CD4-positive, alpha-beta T cell treated with Interleukin-12 subunit alpha and Interleukin-12 subunit beta, for 1 hour (primary cell): ENCODE measurements at places on chromosomes 4 and X.
A peak's percentile ranks its signal among the peaks of the same experiment; 100 is the strongest.

- no peak for DNase-seq
Observed at GRCh38 chrX:37357436-37357835, 8.3 kb downstream of the PRRG1 start.

DNA sequence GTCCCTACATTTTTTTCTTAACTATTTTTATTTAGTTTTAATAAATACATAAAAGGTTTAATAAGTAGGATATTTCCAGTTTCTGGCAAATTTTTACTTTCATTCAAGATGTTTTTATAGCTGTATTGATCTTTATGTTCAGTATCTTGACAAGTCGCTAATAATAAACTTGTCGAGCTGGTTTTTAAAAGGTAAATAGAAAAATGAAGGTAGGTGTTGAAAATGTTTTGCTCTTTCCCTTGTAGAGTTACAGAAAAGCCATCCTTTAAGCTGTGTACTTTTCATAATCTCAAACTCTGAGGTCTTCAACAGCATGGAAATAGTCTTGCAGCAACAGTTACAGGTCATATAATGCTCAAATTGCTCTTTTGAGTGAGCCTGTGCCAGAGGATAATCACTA is 52.6 kb downstream of the RS1 start:
- DNase-seq = no peak

DNA sequence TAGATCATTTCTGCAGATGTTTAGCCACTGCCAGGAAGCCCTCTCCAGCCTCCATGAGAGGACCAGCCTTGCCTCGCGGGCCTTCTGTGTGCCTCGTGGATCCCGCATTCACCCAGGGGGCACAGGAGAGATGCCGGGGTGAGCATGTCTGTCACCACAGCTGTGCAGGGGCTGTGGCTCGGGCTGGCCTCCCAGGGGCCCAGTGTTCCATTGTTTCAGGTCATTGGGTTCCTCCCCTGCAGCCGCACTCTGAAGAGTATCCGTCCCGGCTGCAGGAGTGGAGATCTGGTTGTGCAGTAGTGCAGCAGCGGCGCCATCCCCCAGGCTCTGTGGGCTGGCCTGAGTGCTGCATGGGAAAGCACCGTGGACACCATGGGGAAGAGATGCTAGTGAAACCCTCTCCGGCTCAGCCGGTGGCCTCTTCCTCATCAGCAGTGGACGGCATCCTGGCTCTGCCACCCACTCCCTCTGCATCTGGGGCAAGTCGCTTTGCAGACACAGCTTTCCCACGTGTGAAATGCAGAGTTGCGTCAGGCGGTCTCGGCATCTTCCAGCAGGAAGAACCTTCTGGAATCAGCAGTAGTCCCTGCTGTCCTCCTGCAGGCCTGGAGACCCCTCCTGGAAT is 29.1 kb downstream of the TBC1D14 start:
- no peak for DNase-seq

DNA sequence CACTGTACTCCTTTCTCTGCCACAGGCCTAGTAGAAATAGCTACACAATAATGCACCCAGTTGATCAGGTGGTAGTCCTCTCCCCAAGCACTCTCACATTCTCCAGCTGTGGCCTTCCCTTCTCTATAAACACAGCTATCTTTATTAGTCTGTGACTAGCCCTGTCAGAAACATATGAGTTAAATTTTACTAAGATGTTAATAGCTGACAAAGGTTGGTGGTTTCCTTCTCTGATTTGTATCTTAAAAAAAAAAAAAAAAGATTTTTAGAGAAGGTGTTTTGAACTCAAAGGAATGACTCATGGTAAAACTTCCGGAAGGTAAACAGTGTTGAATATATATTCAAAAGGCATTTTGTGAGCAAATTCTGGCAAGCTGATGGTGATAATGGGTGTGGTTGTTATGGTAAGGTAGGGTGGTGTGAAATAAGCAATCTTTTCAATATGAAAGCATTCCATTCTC is 327.4 kb downstream of the PPP3CA start:
- peak; percentile 75 for DNase-seq

- DNase-seq = no peak
Observed at GRCh38 chr4:5120468-5120867, 69.2 kb downstream of the STK32B start.

- DNase-seq = no peak
Observed at GRCh38 chrX:16653424-16653823, 3.5 kb downstream of the S100G start.

GRCh38 chr4:147963839-147964238 is 232.0 kb downstream of the ARHGAP10 start:
- DNase-seq = no peak

- DNase-seq = peak; percentile 85
Observed at GRCh38 chrX:119753639-119754257, 4.6 kb upstream of the SOWAHD start.

GRCh38 chr4:140130677-140131076 is 23.3 kb downstream of the MAML3 start:
- DNase-seq = no peak

DNA sequence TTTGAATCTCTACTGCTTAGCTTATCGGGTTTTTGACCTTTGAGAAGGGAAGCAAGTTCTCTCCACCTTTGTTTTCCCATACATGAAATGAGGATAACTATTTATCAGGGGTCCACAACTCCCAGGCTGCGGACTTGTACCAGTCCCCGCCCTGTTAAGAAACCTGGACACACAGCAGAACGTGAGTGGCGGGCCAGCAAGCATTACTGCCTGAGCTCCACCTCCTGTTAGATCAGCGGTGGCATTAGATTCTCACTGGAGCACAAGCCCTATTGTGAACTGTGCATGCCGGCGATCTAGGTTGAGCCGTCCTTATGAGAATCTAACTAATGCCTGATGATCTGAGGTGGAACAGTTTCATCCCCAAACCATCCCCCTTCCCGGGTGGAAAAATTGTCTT is 579.5 kb downstream of the GALNTL6 start:
- no peak for DNase-seq

- no peak for DNase-seq
Observed at GRCh38 chrX:1475881-1476280, 23.2 kb upstream of the ASMTL start.

DNA sequence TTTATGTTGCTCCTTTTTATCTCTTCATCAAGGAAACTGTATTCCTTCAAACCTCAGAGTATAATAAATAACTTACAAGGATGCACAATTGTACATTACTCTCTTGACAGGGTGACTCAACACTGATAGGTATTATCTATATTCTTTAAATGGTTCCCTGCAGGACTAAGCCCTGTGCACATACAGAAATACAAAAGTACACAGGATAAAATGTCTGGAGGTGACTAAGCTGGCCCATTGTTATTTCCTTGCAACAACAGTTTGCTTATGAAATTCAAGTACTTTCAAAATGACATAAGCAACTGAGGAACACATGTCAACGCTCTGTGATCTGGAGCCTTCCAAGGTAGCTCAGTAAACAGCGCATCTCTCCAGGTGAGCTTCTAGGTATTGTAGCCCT is 83.8 kb upstream of the RPL34 start:
- no peak for DNase-seq

DNA sequence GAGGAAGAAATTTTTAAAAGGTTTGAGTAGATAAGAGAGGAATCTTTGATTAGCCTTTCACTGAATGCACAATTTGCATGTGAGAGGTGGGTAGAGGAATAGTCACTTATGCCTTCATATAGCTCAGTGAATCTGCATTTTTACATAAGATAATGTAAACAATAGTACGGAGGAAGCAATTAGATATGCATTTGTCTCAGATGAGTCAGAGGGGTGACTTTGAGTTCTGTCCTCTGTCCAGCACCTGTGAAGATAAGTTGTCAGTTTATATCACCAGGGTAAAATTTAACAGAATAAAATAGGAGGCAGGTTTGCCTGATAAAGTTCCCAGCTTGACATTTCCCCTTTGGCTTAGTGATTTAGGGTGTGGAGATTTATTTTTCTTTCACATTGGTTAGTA is 841.9 kb downstream of the PCDH18 start:
- DNase-seq = no peak

GRCh38 chr4:166903408-166903807 is 330.9 kb downstream of the SPOCK3 start:
- DNase-seq = no peak

GRCh38 chr4:123462007-123462406 is 65.4 kb downstream of the SPRY1 start:
- DNase-seq = no peak

- DNase-seq = no peak
Observed at GRCh38 chrX:23857363-23857762, 50.4 kb downstream of the APOO start.

DNA sequence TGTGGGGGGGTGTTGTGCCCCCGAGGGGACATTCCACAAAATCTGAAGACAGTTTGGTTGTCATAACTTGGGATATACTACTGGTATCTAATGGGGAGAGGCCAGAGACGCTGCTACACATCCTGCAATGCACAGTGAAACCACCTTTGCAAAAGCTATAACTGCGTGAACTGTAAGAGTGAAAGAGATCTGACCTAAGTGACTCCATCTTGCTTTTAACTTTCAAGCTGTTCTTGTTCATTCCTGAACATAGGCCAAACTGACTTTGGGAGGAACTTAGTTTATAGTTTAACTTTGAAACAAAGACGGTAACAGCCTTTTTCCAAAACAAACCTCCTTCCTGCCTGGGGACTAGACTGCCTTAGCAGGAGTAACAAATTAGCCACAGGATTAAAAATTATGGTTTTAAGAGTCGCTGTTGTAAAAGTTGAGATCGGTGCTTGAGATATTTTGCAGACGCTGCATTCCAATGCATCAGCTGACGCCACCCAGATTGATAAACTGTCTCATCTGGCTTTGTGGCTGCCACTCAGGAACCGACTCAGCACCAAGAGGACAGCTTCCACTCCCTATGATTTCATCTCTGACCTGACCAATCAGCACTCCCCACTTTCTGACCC is 70.9 kb downstream of the ATXN3L start:
- DNase-seq = no peak

GRCh38 chr4:90842960-90843359 is 715.8 kb downstream of the CCSER1 start:
- DNase-seq = no peak

- no peak for DNase-seq
Observed at GRCh38 chr4:152118819-152119553, 358.2 kb upstream of the GATB start.

- peak; percentile 48 for DNase-seq
Observed at GRCh38 chr4:52665592-52665991, 6.5 kb upstream of the USP46 start.

GRCh38 chr4:104941661-104942062 is 205.0 kb upstream of the TET2 start:
- DNase-seq = no peak

GRCh38 chr4:27861381-27861787 is 1000.7 kb downstream of the STIM2 start:
- no peak for DNase-seq

DNA sequence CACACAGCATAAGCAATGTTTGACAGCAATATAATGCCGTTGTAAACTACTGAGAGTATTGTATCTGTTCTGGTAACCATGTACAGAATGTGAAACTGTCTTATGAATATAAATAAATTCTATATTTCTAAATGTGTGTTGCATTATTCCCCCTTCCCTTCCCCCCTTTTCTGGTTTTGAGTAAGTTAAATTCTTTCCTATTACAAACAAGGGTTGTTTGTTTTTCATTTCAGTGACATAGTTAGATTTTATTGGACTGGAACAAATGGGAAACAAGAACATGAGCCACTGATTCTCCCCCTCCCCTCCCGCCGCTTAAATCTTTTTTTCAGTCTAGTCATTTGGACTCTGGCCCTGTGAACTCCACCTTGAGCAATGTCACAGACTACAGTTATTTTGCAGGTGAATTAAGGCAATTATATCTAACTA is 69.8 kb downstream of the GPAT3 start:
- DNase-seq = no peak

DNA sequence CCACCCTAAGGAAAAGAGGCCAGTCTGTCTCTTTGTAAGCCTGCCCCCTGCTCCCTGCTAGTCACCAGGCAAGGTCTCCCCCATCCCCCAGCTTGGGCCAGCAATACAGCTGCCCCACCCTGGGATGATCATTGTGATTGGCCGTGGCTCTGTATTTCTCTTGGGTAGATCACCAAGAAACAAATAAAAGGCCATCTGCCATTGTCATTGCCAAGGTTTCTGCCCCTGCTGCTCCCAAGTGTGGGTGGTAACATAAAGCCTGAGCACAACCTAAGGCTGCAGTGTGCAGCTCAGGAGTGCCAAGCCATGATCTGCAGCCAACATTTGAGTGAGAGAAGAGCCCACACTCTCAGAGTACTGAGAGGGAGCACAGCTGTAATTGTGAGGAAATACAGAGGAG is 241.0 kb upstream of the POF1B start:
- DNase-seq = no peak

- DNase-seq = no peak
Observed at GRCh38 chr4:170420255-170420693, 330.5 kb upstream of the AADAT start.

- no peak for DNase-seq
Observed at GRCh38 chrX:13875572-13875971, 58.7 kb upstream of the GPM6B start.

GRCh38 chr4:108484187-108484586 is 136.2 kb upstream of the RPL34 start:
- no peak for DNase-seq

DNA sequence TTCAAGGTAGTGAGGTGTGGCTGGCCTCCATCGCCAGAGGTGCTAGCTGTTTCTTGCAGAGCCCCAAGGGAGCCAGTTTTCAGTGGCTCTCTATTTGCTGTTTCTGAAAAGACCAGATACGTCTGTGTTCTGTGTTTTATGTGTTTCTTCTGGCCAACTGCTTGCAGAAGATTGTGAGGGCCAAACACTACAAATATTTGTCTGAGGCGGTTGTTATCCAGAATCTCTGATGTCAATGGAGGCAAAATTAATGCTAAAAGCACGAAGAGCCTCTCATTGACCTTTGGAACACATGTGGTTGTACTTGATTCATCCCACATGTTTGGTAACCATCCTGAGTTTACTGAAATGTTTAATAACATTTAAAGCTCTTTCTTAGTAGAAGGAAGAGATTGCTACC is 113.9 kb downstream of the CT47B1 start:
- DNase-seq = no peak

DNA sequence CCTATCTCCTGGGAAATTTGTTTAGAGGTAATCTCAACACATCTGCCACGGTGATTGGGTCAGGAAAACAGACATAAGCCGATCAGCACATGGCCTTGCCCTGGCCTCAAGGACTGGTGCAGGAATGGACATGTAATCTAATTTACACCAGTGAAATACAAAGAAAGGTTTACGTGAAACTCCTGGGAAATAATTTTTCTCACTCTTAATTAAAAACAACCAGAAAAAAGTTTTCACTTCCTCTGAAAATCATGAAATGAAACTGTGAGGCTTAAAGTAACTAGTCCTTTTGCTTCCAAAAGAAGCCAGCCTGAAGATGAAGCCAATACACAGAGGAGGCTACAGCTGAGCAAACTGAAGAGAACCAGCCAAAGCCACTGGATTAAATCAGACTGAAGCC is 154.1 kb upstream of the FAM241A start:
- DNase-seq = no peak

DNA sequence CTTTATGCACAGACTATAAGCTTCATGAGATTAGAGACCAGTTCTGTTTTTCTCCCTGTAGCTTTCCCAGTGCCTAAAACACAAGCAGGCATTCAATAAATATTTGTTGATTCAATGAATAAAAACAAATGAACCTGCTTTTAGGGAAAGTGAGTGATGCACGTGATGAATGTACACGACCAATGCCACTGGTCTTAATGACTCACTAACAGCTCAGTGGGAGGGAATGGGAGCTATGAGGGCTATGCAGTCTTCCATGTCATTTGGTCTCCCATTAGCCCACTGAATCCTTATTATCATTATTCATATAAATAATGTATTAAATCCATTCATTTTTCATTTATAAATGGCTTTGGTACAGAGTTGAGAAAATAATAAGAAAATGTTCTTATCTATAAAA is 247.4 kb downstream of the FBXO8 start:
- no peak for DNase-seq

GRCh38 chrX:30690330-30690729 is 37.1 kb downstream of the GK start:
- DNase-seq = no peak
